ENCODE measurements at places on chromosomes 7 and 10. TPM values are rescaled to one million over a fixed set of nuclear protein-coding genes. Genes with fewer than 3 reads are reported as not detected.

The PLPP4 gene
- polyA plus RNA-seq = not detected

The IL6 gene
- polyA plus RNA-seq = 0.44 TPM

The MEIG1 gene
- polyA plus RNA-seq = 0.16 TPM

The MYPN gene
- polyA plus RNA-seq = 0.01 TPM

The SLC29A4 gene
- 0.72 TPM for polyA plus RNA-seq

The SPDYE16 gene
- 0.05 TPM for polyA plus RNA-seq

The ZNF804B gene
- not detected for polyA plus RNA-seq

The NODAL gene
- 0.04 TPM for polyA plus RNA-seq

The ARHGAP22 gene
- polyA plus RNA-seq = 1.2 TPM

The PNLIP gene
- polyA plus RNA-seq = 0.14 TPM

The CCDC172 gene
- polyA plus RNA-seq = not detected
